SHP77 treated with DMSO at 0.1 percent for 48 hours (cell line): ENCODE measurements at places on chromosomes 16 and 17.

GRCh38 chr16:3095869-3096268 lies 3.2 kb downstream of the ZSCAN10 start:
- DNase-seq: no peak

- DNase-seq: no peak
These were observed 218.3 kb downstream of the CDH13 start for GRCh38 chr16:82845116-82845515.

GRCh38 chr16:15689290-15689689 lies 39.2 kb downstream of the NDE1 start:
- no peak for DNase-seq

DNA sequence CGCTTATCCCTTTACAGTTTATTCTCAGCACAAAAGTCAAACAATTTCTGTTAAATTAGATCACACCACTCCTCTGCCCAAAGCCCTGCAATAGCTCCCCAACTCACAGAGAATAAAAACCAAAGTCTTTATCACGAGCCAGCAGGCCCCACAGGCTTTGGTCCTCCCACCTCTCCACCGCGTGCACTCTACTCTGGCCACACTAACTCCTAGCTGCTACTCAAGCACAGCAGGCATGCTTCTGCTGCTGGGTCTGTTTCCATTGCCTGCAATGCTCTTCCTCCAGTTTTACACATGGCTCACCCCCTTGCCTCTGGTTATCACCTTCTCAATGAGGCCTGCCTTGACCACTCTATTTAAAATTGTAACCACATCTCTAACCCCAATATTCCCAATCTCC lies 27.6 kb downstream of the HELZ start:
- DNase-seq: no peak

- DNase-seq: no peak
These were observed 919.1 kb upstream of the EEF2KMT start for GRCh38 chr16:6016530-6017184.
